T-helper 22 cell (primary cell): ENCODE measurements at places on chromosomes 3 and 15.

DNA sequence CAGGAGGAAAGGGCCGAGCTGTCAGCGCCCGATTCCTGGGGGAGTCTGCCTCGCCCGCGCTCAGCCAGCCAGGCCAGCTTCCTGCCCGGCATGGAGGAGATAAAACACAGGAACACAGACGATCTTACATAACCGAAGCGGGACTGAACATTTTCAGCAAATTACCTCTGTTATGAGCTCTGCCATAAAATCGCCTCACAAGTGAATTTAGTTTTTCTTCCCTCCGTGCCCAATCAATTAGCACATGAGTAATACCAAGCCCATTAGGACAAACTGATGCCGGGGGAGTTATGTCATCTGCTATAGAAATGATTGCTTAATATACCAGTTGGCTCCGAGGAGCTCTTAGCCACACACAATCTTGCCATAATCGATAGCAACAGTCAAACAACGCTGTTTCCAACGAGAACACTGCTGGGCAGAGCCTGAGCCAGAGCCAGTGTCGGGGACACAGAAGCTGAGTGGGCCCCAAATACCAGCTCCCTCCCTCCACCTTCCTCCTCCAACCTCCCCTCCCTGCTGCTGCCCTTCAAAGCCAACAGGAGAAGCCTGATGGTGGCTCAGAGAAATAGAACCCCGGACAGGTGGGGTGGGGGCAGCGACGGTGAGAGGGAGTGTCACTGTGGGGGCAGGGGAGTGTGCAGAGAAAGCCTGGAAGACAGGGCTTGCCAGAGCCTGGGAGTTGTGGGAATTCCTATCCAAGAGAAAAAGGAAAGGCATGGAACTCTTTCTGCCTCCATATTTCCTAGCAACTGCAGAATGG is 279.4 kb upstream of the TLE3 start:
- no peak for DNase-seq

- DNase-seq: no peak
Observed at GRCh38 chr3:23106666-23107065, 96.5 kb upstream of the UBE2E2 start.

GRCh38 chr3:194503081-194503531 is 16.3 kb upstream of the ATP13A3 start:
- no peak for DNase-seq

- no peak for DNase-seq
Observed at GRCh38 chr3:38968891-38969290, 82.9 kb downstream of the SCN11A start.

- no peak for DNase-seq
Observed at GRCh38 chr3:187957165-187957581, 196.8 kb upstream of the LPP start.

DNA sequence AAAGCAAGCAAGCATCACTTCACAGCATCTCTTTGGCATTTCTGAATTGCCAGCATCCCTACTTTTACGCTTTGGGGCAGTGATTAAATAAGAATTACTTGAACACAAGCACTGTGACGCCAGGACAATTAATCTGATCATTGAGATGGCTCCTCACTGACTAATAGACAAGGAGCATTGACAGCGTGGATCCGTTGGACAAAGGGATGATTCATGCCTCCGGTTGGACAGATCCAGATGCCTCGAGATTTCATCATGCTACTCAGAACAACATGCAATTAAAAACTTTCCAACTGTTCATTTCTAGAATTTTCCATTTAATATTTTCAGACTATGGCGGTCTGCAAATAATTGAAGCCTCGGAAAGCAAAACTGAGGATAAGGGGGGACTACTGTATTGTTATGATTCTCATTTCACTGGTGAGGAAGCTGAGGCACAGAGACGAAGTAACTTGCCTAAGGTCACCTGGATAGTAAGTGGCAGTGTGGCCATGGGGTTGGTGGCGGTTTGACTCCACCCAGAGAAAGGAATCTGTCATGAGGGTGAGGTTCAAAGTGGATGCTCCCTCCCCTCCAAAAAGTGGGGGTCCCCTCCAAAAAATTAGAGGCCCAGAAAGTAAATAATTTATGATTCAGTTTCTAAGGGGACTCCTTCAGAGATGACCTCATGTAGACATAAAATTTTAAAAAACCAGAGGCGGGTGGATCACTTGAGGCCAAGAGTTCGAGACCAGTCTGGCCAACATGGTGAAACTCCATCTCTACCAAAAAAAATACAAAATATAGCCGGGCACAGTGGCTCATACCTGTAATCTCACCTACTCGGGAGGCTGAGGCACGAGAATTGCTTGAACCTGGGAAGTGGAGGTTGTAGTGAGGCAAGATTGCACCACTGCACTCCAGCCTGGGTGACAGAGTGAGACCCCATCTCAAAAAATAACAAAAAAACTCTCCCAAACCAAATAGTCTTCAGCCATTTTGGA is 12.3 kb upstream of the PGPEP1L start:
- DNase-seq: no peak

- no peak for DNase-seq
Observed at GRCh38 chr3:133443649-133444422, 44.0 kb downstream of the BFSP2 start.

DNA sequence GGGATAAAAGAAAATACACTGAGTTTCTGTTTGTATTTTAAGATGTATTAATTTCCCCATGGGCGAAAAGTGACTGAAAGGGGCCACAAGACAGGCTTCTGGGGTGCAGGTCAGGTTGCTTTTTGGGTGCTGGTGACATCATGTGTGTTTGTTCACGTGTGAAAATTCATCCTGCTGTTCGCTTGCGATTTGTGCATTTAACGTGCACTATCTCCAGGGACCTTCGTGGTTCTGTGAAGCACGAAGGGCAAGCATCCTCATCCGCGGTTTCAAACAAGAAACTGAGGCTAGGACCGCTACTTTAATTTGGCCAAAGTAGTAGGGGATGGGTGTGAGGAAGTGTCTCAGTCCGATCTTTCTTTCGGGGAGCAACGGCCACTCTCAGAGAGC is 1.6 kb upstream of the SMAD6 start:
- DNase-seq: no peak

DNA sequence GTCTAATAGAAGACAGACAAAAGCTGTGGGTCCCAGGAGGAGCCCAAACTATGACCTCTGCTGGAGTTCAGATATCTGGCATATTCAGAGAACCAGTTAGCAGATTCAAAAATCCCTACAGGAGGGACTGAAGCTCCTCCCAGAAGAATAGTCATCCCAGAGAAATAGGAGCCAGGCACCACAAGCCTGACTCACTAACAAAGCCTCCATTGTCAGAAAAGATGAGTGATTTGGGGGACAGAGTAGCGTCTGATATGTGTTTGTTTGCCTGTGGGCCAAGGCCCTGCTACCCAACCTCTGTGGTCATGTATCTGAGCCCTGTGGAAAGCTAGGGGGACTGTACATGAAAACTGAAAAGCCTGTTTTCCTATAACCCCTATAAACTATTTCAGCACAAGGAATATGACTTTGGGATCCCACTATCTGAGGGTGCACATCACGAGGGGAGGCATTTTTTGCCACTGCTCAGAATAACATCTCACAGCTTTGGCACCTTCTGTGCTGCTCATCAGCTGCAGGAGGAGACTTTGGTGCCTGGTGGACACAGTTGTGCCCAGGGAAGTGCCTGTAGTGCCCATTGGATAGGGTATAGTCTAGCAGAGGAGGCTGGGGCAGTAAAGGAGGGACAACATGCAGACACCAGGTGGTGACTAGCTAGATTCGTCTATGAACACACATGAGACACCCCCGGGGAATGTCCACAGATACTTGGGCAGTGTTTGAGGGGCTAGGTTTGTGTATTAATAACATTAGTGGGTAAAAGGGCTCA is 9.7 kb upstream of the LARP6 start:
- no peak for DNase-seq

- DNase-seq: no peak
Observed at GRCh38 chr3:15872807-15873206, 75.0 kb upstream of the ANKRD28 start.

GRCh38 chr3:108409800-108410178 is 100.6 kb downstream of the MYH15 start:
- DNase-seq: no peak

GRCh38 chr15:54660356-54660755 is 536.4 kb downstream of the RSL24D1 start:
- DNase-seq: no peak
